ENCODE measurements at places on chromosomes 16 and 17. TPM values are rescaled to one million over a fixed set of nuclear protein-coding genes. Genes with fewer than 3 reads are reported as not detected.

DNA sequence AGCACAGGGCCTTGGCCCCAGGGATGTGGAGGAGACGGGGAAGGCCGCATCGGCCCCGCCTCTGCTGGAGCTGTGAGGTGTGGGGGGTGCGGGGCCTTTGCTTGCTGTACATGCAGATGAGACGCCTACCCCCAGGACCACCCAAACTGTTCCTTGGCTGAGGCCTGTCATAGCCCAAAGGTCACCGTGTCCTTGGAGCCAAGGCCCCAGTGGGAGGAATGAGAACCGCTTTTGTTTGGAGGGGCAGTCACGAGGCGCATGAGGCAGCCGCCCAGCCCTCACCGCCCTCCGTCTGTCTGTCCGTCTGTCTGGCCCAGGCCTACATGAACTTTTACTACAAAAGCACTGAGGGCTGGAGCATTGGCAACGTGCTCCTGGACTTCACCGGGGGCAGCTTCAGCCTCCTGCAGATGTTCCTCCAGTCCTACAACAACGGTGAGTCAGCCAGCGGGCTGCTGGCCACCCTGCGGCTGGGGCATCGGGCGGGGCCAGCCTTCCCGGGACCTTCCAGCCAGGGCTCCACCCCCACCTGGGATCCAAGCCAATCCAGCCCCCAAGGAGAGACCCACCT is 8.8 kb downstream of the TAX1BP3 start:
- DNase-seq = peak; percentile 82

- DNase-seq = no peak
Observed at GRCh38 chr16:65059406-65059980, 62.4 kb downstream of the CDH11 start.

DNA sequence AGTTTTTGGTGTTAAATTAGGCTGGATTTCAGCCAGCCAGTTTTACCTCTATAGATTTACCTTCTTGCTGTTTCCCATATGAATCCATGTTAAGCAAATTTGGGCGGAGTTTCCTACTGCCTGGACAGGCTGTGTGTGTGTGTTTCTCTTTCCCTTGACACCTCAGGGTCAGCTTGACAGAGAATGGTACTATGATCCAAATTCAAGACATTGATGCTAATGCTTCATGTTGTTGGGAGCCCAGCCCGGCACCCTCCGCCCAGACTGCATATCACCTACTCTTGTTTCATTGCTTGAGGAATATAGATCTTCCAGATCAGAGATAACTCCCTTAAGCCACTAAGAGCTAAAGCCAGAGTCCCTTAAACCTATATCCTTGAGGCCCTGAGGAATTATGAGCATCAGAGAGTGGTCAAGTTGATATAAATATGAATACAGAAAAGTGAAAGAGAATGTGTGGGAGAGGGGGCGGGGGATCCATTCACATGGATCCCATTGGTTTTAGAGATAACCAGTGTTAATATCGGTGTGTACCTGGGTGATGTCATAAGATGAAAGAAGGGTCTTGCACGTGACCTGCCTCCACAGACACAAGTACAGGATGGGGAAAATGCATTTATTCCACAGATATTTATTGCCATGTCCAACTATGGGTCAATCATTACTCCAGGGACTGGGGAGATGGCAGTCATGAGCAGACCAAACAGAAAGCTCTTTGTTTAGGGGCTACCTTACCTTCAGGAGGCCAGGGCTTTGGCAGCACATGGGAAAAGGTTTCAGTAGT is 69.7 kb downstream of the WIPI1 start:
- DNase-seq = no peak

GRCh38 chr17:55451203-55451641 is 29.6 kb upstream of the MMD start:
- no peak for DNase-seq

DNA sequence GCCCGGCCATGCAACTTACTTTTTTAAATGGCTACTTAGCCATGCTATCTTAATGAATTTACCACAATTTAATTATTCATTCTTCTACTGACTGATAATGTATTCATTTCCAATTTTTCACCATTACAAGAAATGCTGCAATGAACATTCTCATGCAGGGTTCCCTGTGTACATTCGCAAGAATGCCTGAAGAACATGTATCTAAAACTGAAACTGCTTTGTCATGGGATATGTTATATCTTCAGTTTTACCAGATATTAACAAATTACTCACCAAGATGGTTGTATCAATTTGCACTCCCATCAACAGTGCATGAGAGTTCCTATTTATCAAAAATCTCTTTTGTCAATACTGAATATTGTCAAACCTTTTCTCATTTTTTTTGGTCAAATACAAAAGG is 100.8 kb downstream of the SLC39A11 start:
- no peak for DNase-seq

DNA sequence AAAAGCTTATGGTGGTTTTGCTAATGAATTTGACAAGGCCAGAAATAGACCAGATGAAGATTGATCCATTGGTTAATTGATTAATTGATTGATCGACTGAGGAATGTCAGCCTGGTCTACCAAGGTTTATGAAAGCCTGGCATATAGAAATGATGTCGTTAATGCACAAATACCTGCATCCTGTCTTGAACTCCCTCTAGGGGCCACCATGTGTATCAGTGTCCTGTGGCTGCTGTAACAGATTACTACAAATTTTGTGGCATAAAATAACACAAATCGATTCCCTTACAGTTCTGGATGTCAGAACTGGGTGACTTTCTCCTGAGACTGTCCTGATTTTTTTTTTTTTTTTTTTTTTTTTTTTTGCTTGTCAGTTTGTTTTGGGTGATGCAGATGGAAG is 553.2 kb downstream of the MAF start:
- DNase-seq = no peak

Gene KIF18B
- 2.2 TPM for total RNA-seq

Gene RTN4RL1
- total RNA-seq = 0.47 TPM

Gene KRT23
- not detected for total RNA-seq
